ENCODE measurements at places on chromosomes 1 and 21.
A peak's percentile ranks its signal among the peaks of the same experiment; 100 is the strongest.

DNA sequence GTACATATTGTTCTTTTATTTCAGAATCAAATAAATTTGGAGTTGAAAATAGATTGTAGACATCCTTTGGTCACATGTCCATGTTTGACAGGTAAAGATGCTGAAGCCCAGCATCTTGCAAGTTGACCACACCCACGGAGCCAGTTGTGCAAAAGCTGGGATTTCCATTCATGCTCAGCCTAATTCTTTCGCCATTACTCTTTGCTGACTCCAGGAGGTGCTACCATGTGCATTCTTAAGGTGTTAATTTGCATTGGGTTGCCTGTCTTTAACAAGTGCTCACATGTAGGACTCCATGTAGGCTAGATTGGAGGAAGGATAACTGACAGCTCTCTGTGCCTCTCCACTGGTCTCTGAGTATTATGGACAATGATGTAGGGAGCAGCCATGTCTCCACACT is 660.7 kb downstream of the LMO4 start:
- no peak for ATAC-seq

GRCh38 chr1:235067396-235068157 is 61.1 kb downstream of the TOMM20 start:
- peak; percentile 84 for ATAC-seq

DNA sequence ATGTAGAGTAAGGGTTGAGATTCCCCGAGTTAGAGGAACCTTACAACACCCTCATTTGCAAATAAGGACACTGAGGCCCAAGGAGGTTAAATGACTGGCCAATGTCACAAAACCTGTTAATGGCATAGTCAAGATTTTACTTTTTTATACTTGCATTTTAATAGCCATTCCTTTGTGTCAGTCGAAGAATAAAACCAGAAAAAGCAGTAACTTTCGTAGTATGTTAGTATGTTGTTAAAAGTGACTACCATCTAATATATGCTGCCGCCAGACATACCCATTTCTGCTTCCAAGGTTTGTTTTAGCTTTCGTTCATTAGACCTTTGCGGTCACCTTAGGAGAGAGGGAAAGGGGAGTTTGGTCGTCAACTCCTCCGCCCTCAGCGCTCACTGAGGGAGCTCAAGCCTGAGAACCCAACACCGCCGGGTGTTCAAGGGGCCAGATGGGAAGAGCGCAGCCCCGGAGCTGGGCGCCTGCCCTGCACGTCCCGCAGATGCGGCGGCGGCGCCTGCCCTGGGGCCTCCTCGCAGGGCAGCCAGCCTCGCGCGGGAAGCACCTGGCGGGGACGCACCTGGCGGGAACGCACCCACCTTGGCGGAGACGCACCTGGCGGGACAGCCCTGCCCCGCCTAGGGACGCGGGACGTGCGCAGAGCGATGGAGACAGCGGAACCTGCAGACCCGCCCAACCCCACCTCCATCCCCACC is 466 bp downstream of the VPS26C start:
- ATAC-seq, result peak; percentile 5

DNA sequence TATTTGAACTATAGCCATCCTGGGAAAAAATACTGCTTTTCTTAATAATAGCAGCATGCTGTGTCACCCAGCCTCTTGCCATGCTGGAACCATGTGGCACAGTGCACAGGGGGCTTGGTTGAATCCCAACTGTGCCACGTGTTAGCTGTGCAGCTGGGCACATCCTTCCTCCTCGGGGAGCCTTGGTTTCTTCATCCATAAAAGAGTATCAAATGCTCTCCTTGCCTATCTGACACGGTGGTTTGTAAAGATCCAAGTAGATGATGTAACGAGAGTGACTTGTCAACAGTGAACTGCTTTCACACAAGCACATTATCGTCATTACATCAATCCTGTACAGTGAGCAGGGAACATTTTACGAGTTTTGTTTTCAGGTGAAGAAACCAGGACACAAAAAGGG is 24.4 kb downstream of the VASH2 start:
- ATAC-seq, result no peak

DNA sequence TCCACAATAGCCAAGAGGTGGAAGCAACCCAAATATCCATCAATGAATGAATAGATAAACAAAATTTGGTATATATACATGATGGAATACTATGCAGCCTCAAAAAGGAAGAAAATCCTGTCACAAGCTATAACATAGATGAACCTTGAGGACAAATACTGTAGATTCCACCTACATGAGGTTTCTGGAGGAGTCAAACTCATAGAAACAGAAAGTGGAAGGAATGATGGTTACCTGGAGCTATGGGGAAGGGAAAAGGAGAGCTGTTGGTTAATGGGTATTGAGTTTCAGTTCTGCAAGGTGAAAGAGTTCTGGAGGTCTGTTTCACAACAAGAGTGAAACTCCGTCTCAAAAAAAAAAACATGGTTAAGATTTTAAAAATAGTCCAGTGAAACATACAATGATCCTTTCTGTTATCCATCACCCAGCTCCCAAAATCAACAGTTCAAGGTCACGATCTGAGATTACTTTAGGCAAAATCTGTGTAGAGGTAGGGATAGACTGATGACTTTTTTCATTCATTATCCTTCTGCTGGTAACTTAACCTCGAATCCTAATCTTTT is 80.8 kb upstream of the HNRNPU start:
- ATAC-seq, result peak; percentile 83

GRCh38 chr1:205108464-205108863 is 13.3 kb downstream of the RBBP5 start:
- ATAC-seq, result no peak

GRCh38 chr1:18234790-18235242 is 127.2 kb downstream of the IGSF21 start:
- no peak for ATAC-seq

DNA sequence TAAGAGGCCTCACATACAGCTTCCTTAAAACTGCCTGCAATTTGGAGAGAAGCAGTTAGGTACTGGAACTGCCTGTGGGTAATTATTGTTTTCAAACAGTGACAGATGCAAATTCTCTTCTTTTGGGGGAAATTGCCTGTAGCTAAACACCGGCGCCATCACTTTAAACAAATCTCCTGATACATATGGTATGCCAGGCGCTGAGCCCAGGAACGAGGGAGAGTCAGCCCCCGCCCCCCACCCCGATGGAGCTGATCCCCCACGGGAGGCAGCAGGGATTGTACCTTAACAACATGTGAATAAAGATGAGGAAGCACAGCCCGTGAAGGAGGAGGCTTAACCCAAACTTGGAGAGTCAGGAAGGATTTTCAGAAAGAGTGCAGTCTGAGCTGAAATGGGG is 7.1 kb downstream of the TMEM51 start:
- ATAC-seq, result no peak

- ATAC-seq, result no peak
Measured at GRCh38 chr1:180680558-180681144, 48.8 kb downstream of the XPR1 start.

DNA sequence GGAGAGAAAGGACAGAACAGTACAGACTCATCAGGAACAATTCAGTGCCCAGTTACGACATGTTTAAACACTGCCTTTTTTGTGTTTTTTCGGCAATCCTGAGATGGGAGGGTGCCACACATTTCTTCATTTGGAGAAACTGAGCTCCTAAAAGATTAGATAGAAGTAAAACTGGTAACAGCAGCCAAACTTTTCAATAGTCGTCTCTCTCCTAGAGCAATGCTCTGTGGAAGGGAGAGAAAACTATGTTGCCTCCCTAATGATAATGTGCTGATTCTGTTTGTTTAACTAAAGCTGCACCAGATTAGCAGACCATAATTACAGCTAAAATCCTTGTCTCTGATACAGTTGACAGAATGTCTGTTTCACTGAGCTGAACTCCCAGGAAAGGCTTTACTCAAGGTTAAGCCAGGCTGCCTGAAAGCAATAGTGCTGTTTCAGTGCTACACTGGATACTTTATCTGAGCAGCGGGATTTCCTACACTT is 76.2 kb upstream of the CXADR start:
- ATAC-seq, result no peak

DNA sequence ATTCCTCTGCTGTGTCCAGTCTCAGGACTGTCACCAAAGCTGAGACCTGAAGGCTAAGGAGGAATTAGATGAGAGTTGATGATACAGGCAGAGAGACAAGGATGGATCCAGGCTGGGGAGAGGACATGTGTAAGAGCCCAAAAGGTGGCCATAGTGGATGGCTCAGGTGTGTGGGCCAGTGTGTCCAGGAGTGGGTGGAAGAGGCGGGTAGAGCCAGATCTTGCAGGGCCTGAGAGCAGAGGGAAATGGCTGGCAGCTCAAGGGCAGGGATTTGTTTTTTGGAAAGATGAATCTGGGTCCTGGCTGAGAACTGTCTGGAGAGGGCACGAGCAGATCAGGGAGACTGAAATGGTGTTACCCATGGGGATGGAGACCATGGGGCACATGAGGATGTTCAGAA is 38.1 kb downstream of the AZIN2 start:
- no peak for ATAC-seq

- ATAC-seq, result no peak
Measured at GRCh38 chr1:214516434-214517326, 34.7 kb downstream of the PTPN14 start.

DNA sequence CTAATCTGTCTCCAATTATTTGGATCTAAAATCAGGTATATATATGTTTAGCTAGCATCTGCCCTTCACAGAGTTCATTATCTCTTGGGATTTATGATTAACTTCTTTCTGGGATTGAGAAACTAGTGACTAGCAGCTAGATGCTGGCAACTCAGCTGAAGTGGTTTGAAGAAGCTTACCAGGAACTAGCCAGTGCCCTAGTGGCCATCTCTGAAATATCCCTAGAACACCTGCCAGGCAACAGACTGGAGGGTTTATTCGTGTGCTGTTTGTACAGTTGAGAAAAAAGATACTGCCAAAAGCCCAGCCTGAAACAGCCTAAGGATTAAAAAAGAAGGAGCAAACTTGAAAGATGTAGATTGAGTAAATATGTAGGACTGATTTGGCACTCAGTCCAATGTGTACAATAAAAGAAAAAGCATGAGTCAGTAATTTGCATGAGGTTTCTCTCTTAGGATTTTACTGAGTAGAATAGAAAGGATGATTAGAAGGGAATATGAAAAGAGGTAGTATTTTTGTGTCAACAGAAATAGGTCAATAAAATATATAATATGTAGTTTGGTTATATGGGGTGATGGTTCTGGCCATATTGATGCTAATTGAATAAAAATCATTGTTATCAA is 1144.6 kb upstream of the ADGRL2 start:
- ATAC-seq, result no peak

DNA sequence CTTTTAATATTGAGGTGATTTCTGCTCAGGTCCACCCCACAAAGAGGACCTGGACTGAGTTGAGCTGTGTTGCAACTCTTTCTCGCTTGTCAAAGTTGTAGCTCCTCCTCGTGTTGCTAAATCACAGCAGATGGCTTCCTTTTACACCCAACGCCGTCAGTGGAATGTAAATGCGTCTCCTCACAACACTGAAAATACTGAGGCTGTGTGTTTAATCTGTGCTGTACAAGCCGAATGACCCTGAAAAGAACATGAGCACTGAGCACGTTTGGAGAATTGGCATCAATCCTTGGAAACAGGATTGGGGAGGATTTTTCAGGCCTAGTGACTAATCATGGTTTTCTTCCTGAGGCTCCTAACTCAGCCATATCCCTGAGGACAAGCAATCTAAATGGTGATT is 196.0 kb downstream of the CRB1 start:
- no peak for ATAC-seq

GRCh38 chr21:39168800-39169199 is 14.5 kb downstream of the PSMG1 start:
- ATAC-seq, result no peak

DNA sequence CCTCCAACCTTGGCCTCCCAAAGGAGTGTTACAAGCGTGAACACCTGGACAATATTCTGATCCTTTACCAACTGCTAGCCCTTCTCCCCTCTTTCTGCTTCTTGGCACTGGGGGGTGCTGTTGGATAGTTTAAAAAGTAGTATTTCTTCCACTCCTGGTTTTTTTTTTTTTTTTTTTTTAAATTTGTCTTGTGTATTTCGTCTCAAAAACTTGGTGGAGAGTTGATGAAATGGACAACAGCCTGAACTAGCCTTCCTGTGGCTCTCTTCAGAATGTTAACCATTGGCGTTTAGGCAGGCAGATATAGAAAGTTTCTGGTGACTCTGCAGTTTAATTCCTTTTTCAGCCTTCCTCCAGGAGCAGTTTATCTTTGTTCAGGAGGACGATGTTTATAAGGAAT is 69.7 kb upstream of the USP24 start:
- no peak for ATAC-seq

DNA sequence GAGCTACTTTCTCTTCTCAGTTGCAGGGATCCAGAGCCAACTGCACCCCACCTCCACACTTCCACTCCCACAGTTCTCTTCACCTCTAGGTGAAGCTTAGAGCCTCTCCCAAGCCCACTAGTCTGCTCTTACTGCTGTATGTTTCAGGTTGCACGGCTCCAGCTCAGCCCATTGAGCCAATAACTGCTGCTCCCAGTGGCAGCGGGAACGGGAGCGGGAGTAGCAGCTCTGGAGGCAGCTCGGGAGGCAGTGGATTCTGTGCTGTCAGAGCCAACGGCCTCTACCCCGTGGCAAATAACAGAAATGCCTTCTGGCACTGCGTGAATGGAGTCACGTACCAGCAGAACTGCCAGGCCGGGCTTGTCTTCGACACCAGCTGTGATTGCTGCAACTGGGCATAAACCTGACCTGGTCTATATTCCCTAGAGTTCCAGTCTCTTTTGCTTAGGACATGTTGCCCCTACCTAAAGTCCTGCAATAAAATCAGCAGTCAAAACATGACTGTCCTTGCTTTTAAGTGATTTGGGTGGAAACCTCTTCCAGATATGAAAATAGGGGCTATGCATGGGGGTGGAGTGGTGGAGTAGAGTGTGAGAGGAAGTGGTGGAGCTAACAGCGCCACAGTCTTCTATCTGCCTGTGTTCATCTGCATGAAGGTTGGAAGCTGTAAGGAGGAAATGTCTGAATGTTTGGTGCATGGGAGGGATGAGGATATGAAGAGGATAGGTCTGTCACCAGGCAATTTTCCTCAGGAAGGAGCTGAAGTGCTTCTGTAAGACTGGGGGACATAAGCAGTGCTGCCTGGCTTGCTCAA is 29.6 kb downstream of the CHIA start:
- ATAC-seq, result no peak

- ATAC-seq, result no peak
Measured at GRCh38 chr1:61925591-61926298, 183.5 kb downstream of the PATJ start.

- no peak for ATAC-seq
Measured at GRCh38 chr1:55725378-55725777, 510.2 kb upstream of the USP24 start.

GRCh38 chr1:55375617-55376258 is 160.6 kb upstream of the USP24 start:
- peak; percentile 43 for ATAC-seq

GRCh38 chr1:192766009-192766625 is 42.7 kb upstream of the RGS2 start:
- ATAC-seq, result no peak

GRCh38 chr1:84957966-84958365 is 38.9 kb downstream of the MCOLN2 start:
- no peak for ATAC-seq

DNA sequence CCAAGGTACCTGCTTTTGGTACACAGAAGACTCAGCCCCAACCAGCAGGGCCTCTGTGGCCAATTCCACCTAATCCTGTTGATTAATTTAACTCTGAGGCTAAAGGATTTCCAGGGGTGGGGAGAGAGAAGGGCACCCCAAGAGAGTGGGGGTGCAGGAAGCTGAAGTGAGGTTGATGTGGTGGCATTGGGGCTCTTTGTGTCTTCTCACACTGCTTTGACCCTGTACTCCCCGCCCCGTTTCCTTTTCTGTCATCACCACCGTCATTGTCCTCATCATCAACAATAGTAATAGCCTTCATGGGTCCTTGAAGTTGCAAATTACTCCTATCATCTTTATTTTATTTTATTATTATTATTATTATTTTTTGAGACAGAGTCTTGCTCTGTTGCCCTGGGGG is 55.9 kb downstream of the PAX7 start:
- ATAC-seq, result no peak

Data from activated T-helper 17 cell treated with anti-CD3 and anti-CD28 coated beads, Interleukin-2, amount 50 U/mL, for 72 hours (primary cell).